Lung (tissue), 17 donors: ENCODE measurements at places on chromosomes 5 and 9.
A peak's percentile ranks its signal among the peaks of the same experiment; 100 is the strongest.

DNA sequence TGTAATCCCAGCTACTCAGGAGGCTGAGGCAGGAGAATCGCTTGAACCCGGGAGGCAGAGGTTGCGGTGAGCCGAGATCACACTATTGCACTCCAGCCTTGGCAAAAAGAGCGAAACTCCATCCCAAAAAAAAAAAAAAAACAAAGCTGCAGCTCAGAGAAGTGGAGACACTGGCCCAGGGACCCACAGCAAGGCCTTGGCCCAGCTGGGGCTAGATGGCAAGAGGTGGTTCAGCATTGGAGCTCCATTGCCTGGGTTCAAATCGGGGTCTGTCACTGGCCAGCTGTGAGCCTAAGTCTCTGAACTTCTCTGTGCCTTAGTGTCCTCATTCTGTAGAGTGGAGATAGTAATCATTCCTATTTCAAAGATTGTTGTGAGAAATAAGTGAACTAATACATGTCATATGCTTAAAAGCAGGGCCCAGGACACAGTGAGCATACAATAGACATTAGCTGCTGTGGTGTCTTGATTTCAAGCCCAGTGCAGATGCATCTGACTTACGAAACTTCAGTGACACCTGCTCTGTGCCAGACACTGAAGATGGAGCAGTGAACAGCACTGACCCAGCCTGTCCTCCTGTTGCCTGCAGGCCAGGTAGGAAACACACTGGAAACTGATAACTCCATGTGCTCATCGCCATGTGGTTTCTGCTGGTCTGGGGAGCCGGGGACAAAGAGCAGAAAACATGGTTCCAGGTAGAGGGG is 127.7 kb downstream of the C9orf50 start:
- DNase-seq: no peak

GRCh38 chr5:82347201-82347865 is 69.2 kb upstream of the RPS23 start:
- peak; percentile 48 for DNase-seq

DNA sequence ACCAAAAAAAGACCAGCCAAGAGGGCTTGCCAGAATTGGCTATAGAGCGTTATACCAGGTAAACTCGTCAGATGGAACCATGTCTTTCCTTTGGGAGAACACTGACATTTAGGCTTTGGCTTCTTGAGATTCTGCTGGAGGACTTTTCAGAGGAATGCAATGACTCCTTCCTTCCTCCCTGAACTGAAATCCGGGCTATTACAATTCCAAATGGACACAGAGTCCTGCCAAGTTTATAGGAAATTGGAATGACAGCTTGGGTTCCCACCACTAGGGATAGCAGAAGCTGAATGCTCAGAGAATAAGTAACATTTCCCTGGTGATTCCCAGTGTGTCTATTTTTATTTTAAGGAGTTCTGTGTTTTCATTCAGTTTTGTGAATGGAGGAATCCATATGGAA is 143.0 kb downstream of the FGF1 start:
- peak; percentile 80 for DNase-seq

DNA sequence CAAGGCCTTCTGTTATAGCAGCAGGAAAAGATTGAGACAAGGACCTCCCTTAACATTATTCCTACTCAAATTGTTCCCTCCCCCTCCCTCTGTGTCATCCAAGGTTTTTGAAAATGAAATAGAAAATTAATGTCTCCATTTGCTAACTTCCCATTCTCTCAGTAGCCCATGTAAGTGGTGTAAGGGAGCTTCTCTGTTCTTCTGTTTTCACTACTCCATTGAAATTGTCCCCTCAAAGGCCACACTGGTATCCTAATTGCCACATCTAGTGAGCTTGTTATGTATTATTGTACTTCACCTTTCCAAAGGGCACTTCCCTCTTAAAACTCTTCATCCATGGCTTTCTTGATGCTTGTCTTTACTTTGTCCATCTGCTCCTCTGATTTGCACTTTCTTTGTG is 131.2 kb upstream of the PIK3R1 start:
- no peak for DNase-seq
